ENCODE measurements at places on chromosomes 1 and 21. TPM values are rescaled to one million over a fixed set of nuclear protein-coding genes. Genes with fewer than 3 reads are reported as not detected.

The SASS6 gene
- 3.9 TPM for total RNA-seq

The C8A gene
- not detected for total RNA-seq

The SH2D5 gene
- 0.18 TPM for total RNA-seq

The KCNE2 gene
- not detected for total RNA-seq

The CYYR1 gene
- total RNA-seq = 21.1 TPM

The PHLDA3 gene
- 19.7 TPM for total RNA-seq

The SLC1A7 gene
- total RNA-seq = 0.23 TPM

The DONSON gene
- 14.0 TPM for total RNA-seq

The UTS2 gene
- total RNA-seq = not detected

The TSPAN2 gene
- total RNA-seq = 15.5 TPM

The ATAD3C gene
- total RNA-seq = 5.8 TPM

The IQCC gene
- 5.1 TPM for total RNA-seq

The TMPRSS2 gene
- 54.8 TPM for total RNA-seq

All from metanephros (tissue), 2 donors.